A549 treated with AZD2906 at 1 μM for 4 hours (cell line): ENCODE measurements at places on chromosomes 1 and 21. TPM values are rescaled to one million over a fixed set of nuclear protein-coding genes. Genes with fewer than 3 reads are reported as not detected.

Gene CFHR2
- not detected in 5 replicates for total RNA-seq

Gene SPRR5
- total RNA-seq, result not detected in 5 replicates

Gene SIK1
- 15.3 to 21.6 TPM (median 16.4 TPM) in 5 replicates for total RNA-seq

Gene KDM5B
- total RNA-seq, result 13.0 to 18.0 TPM (median 15.4 TPM) in 5 replicates

Gene TTC22
- 0.02 TPM in 1 of 5 replicates, not detected in the others for total RNA-seq

Gene MMP23B
- 0.29 to 0.84 TPM (median 0.60 TPM) in 5 replicates for total RNA-seq

Gene SPATA1
- total RNA-seq, result 0.66 to 1.1 TPM (median 0.80 TPM) in 4 of 5 replicates, not detected in the other

Gene AUNIP
- total RNA-seq, result 8.3 to 9.4 TPM (median 8.7 TPM) in 5 replicates

Gene ATP1A4
- 0.07 TPM in 1 of 5 replicates, not detected in the others for total RNA-seq

Gene CORT
- 0.09 to 0.26 TPM (median 0.18 TPM) in 4 of 5 replicates, not detected in the other for total RNA-seq

Gene MAPKAPK2
- 87.7 to 107 TPM (median 101 TPM) in 5 replicates for total RNA-seq

Gene NCSTN
- 39.1 to 48.5 TPM (median 45.8 TPM) in 5 replicates for total RNA-seq

Gene CRYAA
- total RNA-seq, result 0.13 to 0.16 TPM in 2 of 5 replicates, not detected in the others
